Gastroesophageal sphincter (tissue), 4 donors: ENCODE measurements at places on chromosomes 12 and 14. TPM values are rescaled to one million over a fixed set of nuclear protein-coding genes. Genes with fewer than 3 reads are reported as not detected.

Gene MRPL51
- total RNA-seq, result 51.0 TPM

DNA sequence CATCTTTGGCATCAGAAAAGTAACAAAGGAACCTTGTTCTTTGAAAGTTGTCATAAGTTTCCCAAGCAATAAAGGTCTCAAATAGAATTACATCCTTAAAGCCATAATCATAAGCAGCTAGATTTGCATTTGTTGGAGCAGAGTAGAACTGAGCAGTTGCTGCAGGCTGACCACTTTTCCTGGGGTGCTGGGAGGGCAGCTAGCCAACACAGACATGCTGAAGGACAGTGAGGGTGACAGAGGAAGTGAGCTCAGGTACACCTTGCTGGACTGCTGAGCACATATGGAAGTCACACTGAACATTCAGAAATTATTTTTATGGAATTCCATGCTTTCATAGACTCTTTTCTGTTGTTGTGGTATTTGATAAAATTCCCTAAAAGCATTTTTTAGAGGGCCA is 66.2 kb downstream of the MARK3 start:
- ATAC-seq, result no peak

- ATAC-seq, result no peak
Observed at GRCh38 chr12:8985213-8985754, 4.1 kb upstream of the KLRG1 start.

DNA sequence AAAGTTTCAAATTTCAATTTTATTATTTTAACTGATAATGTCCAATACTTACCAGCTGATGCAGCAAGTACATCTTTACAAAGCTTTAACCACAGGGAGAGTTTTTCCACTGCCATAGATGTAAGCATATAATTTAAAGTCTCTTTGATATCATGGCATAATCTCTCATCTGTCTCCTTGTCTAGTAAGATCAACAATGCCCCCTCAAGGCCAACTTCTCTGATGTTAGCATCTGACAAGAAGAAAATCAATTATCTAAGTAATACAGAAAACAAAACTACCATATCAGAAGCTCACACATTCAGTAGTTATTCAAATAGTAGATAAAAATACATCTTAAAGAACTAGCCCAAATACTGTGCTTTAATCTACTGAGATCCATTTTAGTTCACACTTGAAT is 94.2 kb downstream of the HEATR5A start:
- no peak for ATAC-seq

- no peak for ATAC-seq
Observed at GRCh38 chr14:68558096-68558495, 234.8 kb downstream of the ZFP36L1 start.
